ENCODE measurements at places on chromosomes 3 and 15. TPM values are rescaled to one million over a fixed set of nuclear protein-coding genes. Genes with fewer than 3 reads are reported as not detected.

The SLC15A2 gene
- 0.18 TPM for total RNA-seq

DNA sequence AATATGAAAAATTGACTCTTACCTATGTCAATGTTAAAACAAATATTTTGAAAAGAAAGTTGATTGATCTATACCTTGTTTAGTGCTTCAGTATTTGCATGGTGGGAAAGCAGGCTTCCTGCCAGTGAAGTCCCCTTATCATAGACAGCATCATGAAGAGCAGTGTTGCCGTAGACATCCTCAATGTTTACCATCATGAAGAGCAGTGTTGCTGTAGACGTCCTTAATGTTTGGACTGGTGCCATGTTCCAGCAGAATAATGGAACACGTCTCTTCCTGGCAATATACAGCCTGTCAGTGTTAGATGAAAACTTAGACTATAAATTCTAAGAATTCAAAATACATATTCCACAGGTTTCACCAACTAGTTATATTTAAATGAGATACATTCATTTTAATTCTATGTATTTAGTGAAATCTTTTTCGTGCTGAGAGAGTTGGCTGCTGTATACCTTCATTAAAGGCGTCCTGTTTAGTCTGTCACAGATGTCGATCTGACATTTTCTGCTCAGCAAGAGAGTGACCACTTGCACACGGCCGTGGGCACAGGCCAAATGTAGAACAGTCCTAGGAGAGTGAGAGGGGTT, 116.8 kb downstream of the LMLN start:
- peaks cover 41% of the 10 kb centered on the region for H3K27me3 ChIP-seq
- DNase-seq = no peak
- H3K4me1 ChIP-seq = 0 out of 2 replicates have a peak, but pooled peaks cover 2% of the 10 kb centered on the region
- H3K27ac ChIP-seq = no peak overlapping the region

The CHRM5 gene
- under 0.01 TPM for total RNA-seq

The APH1B gene
- total RNA-seq = 7.7 TPM

DNA sequence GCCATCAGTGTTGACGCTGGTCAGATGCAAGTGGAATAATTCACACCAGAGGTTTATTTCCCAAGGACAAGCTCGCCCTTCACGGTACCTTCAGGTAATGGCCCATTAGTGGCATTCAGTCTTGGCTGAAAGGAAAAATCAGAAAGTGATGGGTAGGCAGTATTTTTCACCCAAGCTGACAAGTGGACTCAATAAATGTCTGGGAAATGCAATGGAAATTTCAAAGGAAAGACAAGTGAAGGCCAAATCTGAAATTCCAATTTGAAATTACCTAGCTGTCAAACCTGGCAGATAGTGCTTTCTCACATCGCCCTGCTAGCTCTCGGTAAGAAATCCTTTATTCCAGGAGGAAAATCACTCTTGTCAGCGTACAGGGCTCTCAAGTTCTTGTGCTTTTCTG, 413.5 kb downstream of the OCA2 start:
- H3K27me3 ChIP-seq = no peaks in the 10 kb centered on the region
- H3K36me3 ChIP-seq = no peaks in the 10 kb centered on the region
- H3K4me1 ChIP-seq = no peaks in the 10 kb centered on the region
- no peak overlapping the region for H3K27ac ChIP-seq

The MYL3 gene
- total RNA-seq = not detected

The TGM4 gene
- total RNA-seq = under 0.01 TPM

DNA sequence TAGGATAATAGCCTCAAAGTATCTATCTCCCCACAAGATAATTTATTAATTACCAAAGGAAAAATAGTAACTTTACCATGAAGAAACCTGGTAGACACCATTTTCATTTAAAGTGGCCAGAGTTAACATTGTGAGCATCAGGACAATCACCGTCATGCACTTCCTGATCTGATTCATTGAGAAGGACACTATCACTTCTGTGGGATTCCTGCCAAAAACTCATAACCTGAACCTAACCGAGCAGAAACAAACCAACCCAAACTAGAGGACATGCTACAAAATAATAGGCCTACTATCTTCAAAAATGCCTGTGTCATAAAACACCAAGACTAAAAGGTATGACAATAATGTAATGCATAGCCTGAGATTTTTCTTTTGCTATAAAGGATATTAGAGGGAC, 39.0 kb downstream of the FSIP1 start:
- H3K4me1 ChIP-seq = peaks cover 2% of the 10 kb centered on the region
- H3K27ac ChIP-seq = no peak overlapping the region
- no peaks in the 10 kb centered on the region for H3K36me3 ChIP-seq
- DNase-seq = no peak
- no peak overlapping the region for H3K4me3 ChIP-seq

The RCCD1 gene
- total RNA-seq = 4.4 TPM

GRCh38 chr15:74206801-74207281, 4.3 kb upstream of the STRA6 start:
- H3K4me1 ChIP-seq = peaks cover 12% of the 10 kb centered on the region
- H3K4me3 ChIP-seq = no peak overlapping the region
- peaks cover 17% of the 10 kb centered on the region for H3K27me3 ChIP-seq

GRCh38 chr15:58438111-58438510, 6.3 kb downstream of the LIPC start:
- no peaks in the 10 kb centered on the region for H3K36me3 ChIP-seq
- no peak overlapping the region for H3K4me3 ChIP-seq
- peaks cover 19% of the 10 kb centered on the region for H3K4me1 ChIP-seq
- DNase-seq = no peak

DNA sequence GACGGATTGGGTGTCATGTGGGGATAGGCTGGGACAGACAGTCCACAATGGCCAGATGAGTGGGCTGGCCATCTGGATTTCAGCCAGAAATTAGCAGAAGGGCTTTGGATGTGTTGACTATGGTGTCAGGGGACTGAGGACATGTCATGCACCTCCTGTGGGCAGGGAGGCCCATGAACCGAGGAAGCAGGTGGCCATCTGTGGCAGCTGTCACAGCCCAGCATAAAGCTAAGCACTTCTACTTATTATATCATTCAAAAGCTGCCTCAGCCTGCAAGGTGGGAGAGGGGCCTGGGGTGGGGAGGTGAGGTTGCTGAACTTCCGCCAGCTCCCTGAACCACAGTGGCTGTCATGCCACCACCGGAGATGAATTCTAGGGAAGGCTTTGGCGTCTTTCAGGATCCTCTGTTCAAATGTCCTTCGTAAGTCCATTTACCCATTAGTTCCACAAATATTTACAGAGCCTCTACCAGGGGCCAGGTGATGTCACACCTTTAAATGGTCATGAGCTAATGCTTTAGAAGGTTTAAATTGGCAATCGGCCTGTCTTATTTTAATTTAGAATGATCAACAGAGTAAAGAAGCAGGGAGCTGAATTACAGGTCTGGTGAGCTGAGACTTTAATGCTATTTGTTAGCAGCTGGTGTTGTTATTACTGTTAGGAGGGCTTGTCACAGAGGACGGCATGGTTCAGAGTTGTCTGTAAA, 23.6 kb upstream of the CAV3 start:
- peaks cover 6% of the 10 kb centered on the region for H3K27me3 ChIP-seq
- no peak for DNase-seq
- H3K36me3 ChIP-seq = no peaks in the 10 kb centered on the region
- no peaks in the 10 kb centered on the region for H3K4me1 ChIP-seq

The LRRC15 gene
- 2.5 TPM for total RNA-seq

The MEX3B gene
- 6.7 TPM for total RNA-seq

- no peaks in the 10 kb centered on the region for H3K4me1 ChIP-seq
- peak; percentile 79 for DNase-seq
- no peak overlapping the region for H3K4me3 ChIP-seq
- no peaks in the 10 kb centered on the region for H3K36me3 ChIP-seq
- no peak overlapping the region for H3K27ac ChIP-seq
- H3K27me3 ChIP-seq = no peaks in the 10 kb centered on the region
Measured at GRCh38 chr3:124217542-124217941, 225.6 kb upstream of the ROPN1 start.

DNA sequence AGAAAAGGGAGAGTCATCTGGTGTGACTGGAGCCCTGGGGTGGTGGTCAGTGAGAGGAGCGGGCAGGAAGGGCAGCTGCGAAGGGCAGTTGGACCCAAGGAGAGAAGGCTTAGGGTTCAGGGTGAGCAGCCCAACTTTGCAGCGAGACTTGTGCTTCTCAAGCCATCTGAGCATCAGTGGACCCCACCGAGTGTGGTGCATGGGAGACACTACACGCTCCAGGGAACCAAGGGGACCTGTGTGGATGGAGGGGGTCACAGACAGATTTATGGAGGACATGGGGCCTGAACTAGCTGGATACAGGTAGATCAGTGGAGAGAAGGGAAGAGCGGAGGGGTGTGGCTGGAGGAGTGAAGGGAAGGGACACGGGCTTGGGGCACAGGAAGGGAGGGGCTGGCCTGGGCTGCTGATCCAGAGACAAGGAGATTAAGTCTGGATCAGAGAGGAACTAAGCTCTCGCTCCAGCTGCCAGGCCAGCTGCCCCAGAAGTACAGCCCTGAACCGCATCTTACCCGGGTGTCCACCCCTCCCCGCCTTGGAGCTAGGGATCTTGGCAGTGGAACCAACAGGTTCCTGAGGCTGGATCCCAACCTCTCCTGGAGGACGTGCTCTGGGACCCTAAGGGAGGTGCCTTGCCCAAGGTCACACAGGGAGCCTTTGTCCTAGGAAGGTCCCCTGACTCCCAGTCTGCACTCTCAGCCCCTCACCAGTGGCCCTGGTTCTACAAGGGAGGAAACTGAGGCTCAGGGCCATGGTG, 120.5 kb downstream of the CORO2B start:
- H3K4me1 ChIP-seq = peaks cover 5% of the 10 kb centered on the region
- H3K27me3 ChIP-seq = no peaks in the 10 kb centered on the region
- no peaks in the 10 kb centered on the region for H3K36me3 ChIP-seq
- no peak overlapping the region for H3K27ac ChIP-seq
- H3K4me3 ChIP-seq = no peak overlapping the region

- H3K36me3 ChIP-seq = no peaks in the 10 kb centered on the region
- H3K27me3 ChIP-seq = peaks cover 30% of the 10 kb centered on the region
- no peak overlapping the region for H3K4me3 ChIP-seq
- H3K27ac ChIP-seq = no peak overlapping the region
- no peak for DNase-seq
Measured at GRCh38 chr15:82680200-82681102, 29.2 kb downstream of the AP3B2 start.

DNA sequence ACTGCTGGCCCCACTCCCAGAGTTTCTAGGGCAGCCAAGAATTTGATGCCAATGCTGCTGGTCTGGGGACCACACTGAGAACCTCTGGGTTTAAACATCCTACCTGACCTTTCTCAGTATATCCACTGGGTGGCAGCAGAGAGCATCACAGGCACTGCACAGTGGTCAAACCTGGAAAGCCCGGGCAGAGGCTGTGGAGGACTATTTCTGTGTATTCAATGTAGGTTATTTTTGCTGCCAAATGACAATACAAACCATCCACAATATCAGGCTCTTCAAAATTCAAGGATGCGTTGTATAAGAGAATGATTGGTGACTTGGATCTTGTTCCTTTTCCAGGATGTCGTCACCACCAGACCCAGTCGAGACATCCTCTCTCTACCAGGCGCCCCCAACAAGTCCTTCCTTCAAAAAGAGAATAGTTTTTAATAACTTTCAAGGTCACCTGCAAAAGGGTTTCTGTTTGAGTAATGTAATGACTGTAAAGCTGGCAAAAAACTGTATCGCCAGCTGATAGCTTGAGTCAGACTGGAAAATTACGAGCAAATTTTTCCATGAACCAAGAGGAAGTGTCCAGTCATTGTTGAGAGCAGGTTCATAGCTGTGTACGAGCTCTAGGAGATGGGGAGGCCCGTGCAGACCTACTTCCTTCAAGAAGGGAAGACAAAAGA, 30.5 kb upstream of the MYZAP start:
- peak; percentile 65 for DNase-seq
- no peaks in the 10 kb centered on the region for H3K4me1 ChIP-seq
- H3K36me3 ChIP-seq = no peaks in the 10 kb centered on the region
- H3K27me3 ChIP-seq = peaks cover 18% of the 10 kb centered on the region
- H3K4me3 ChIP-seq = no peak overlapping the region

The GNB4 gene
- total RNA-seq = 131 TPM

Measured in IMR-90 (cell line).